ENCODE measurements at places on chromosomes 3 and 15.
A peak's percentile ranks its signal among the peaks of the same experiment; 100 is the strongest.

DNA sequence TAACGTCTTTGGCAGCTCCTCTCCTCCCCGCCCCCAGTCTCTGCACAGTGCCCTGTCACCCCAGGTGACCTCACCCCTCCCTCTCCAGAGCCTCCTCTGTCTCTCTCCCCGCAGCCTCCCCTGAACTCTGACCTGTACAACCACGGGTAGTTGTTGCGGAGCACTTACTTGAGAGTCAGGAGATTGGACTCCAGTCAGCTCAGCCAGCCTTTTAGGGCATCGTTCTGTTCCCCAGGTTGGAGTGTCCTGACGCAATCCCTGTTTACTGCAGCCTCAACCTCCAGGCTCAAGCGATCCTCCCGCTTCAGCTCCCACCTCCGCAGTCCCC lies 177.7 kb downstream of the UACA start:
- no peak for DNase-seq

- no peak for DNase-seq
Observed at GRCh38 chr3:143226678-143227291, 107.2 kb downstream of the CHST2 start.

DNA sequence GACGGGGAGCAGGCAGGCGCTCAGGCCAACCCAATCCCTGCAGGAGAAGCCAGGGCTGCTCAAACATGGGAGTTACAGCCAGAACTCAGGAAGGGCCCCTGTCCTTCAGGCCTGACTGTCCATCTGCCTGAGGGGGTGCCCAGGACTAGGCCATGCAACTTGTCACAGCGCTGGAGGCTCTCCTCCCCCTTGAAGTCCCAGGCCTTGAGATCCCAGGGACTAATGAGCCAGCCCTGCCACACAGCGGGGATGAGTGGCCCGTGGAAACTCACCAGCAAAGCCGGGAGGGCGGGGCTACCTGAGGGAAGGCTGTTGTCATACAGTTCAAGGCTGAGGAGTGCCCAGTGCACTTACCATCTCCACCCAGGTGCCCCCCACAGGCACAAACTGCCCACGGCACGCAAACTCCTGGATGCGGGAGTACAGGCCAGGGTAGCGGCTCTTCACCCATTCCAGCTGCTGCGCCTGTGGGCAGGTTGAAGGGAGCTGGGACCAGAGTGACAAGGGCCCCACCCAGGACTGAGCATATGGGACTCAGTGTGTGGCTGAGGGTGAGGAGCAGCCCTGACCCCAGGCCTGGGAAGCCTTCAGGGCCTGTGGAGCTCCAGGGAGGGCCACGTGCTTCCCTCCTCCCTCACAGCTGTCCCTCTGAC lies 6.3 kb downstream of the MAN2C1 start:
- DNase-seq = no peak

DNA sequence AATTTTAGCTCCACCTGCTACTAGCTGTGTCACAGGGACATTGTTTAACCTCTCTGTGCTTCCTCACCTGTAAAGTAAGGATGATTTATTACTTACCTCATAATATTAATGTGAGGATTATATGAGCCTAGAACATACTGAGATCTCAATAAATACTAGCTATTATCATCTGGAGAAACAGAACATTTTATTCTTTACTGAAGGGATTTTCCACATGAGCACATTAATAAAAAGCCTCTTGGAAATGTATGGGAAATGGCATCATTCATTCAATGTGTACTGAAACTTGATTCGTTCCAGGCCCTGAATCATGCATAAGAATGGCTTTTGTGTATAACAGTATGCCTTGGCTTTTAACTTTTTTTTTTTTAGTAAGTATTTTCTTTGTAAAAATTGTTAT lies 11.0 kb upstream of the CEMIP start:
- no peak for DNase-seq

- DNase-seq = no peak
Observed at GRCh38 chr15:49279521-49280456, 109.7 kb downstream of the GALK2 start.

- no peak for DNase-seq
Observed at GRCh38 chr3:52218937-52219650, 6.4 kb downstream of the TLR9 start.

- DNase-seq = no peak
Observed at GRCh38 chr15:26631894-26632293, 141.0 kb downstream of the GABRB3 start.

DNA sequence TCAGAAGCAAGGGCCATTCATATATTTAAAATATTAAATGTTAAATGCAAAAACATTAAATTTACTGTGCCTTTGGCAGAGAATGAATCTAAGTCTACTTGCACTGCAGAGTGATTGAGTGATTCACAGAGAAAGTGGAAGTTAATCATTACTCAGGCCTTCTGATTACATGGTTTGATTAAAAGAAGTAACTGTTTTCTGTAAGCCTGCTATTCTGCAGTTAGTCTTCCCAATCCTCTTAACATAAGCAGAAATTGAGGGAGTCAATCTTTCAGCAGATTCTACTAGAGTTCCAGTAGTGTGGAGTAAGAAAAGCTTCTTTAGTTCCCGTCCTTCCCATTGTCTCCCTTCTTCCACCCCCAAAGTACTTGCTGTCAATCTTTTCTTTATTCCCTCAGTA lies 1.5 kb downstream of the NLGN1 start:
- DNase-seq = no peak

DNA sequence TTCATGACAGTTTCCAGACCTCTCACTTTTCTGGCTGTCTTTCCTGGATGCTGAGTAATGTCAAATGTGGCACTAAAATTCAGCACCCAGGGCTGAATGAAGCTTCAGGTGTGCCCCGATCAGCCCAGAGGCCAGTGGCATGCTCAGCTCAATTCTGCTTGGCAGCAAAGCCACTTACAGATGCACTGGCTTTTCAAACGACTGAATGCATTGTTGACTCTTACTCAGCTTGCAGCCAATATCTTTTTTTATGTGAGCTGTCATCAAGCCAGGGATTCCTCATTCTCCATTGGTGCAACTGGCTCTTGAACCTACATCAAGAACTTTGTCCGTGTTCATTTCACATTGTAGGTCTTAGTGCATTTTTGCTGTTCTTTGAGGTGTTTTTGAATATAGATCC lies 60.7 kb downstream of the ZDHHC19 start:
- no peak for DNase-seq

- DNase-seq = no peak
Observed at GRCh38 chr15:68551296-68551635, 27.5 kb upstream of the CORO2B start.

GRCh38 chr3:11096266-11097139 lies 57.8 kb upstream of the HRH1 start:
- no peak for DNase-seq

GRCh38 chr15:83984601-83985000 lies 251.0 kb upstream of the GOLGA6L4 start:
- DNase-seq = no peak

DNA sequence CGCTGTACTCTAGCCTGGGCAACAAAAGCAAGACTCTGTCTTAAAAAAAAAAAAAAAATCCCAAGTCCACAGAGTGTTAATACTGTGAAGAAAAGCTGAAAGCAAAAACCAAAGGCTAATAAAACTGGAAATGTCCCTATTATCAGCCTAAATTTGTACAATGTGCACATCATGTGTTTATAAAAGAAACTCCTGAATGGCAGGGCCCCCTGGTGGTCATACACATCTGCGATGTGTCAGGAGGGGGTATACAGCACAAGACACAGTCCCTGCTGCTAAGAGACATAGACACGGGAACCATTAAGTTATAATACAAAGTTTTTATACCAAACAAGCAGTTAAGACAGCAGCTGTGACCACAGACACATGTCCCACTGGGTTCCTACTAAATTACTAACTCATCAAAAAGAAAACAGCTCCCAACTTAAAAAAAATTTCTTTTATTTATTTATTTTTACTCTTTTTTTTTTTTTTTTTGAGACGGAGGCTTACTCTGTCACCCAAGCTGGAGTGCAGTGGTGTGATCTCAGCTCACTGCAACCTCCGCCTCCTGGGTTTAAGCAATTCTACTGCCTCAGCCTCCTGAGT lies 31.0 kb downstream of the IDH2 start:
- DNase-seq = peak; percentile 37

- DNase-seq = no peak
Observed at GRCh38 chr3:169891886-169892285, 19.5 kb upstream of the SAMD7 start.

GRCh38 chr3:184156522-184156955 lies 1.4 kb downstream of the DVL3 start:
- DNase-seq = no peak

- no peak for DNase-seq
Observed at GRCh38 chr3:65402597-65402996, 636.1 kb downstream of the MAGI1 start.

- DNase-seq = no peak
Observed at GRCh38 chr3:38551026-38551832, 55.1 kb downstream of the EXOG start.

DNA sequence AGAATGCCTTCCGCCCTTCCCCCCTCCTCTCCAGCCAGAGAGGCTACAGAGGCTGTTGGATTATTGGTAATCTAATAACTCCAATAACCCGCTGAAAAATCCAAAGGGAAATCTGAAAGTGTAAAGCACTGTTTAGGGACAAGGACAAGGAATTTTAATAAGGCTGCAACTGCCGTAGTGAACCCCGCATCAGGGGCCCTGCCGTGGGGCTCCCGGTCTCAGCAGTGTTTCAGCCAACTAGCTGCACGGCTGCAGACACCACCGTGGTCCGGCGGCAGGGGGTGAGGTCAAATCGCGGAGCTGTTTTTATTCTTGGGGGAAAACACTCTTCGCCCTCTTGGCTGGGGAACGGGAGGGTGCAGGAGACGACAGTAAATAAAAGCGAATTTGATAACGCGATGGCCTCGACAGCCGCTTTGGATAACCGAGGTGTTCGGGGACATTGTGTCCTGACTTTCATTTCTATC lies 6.1 kb downstream of the BCL6 start:
- no peak for DNase-seq

GRCh38 chr15:80804970-80805495 lies 25.9 kb downstream of the CEMIP start:
- peak; percentile 34 for DNase-seq

DNA sequence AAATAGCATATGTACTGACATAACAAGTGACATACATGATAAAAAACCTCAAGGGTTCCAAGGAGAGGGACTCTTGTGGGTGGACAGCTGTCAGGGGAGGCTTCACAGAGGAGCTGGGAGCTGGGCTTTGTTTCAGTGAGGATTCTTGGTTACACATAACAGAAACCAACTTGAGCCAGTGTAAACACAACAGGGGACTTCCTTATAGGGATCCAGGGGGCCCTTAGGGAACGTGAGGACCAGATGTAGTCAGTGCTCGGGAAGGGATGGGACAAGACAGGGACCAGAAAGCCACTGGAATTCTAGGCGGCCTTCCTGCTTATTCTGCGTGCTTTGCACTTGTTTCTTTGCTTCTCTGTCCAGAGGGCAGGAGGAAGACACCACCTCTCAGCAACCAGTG lies 34.9 kb downstream of the SNAPC5 start:
- no peak for DNase-seq

DNA sequence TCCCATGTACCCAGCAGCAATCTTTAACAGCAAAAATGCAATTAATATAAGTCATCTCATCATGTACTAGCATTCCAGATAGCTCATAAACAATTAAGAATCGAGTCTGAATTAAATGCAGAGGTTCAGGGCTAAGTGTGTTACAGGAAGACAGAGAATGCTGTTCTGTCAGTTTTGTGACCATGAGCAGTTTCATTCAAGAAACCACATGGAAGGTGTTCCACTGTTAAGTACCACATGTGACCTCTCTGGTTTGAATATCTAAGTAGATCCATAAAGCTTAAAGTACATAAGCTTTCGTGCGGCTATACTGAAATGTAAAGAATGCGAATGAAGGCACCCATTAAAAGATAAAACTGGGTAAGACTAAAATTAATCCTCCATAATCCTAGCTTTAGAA lies 272.3 kb downstream of the IL5RA start:
- no peak for DNase-seq

- peak; percentile 28 for DNase-seq
Observed at GRCh38 chr15:85330901-85331588, 49.4 kb upstream of the AKAP13 start.

- DNase-seq = no peak
Observed at GRCh38 chr3:22734756-22735155, 468.4 kb upstream of the UBE2E2 start.

DNA sequence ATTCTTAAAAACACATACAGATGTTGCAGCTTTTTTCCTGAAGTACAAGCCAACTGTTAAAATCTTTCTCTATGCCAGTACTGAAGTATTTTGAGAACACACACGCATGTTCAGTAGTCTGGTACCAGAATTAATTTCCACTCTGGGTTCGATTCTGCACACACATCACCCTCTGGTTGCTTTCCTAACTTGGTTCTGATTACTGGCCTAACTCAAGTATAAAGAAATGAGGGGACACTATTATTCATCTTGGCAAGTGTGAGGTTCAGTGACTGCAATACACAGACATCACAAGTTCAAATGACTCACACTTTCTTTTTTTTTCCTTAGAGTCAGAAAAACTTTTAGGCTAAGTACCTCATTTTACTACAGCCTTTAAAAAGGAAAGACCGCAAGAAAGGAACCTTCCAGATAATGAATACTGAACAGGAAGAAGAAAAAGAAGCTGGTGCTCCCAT lies 37.4 kb upstream of the LDHAL6B start:
- DNase-seq = no peak

- DNase-seq = no peak
Observed at GRCh38 chr15:65396283-65396964, 18.6 kb upstream of the IGDCC3 start.

GRCh38 chr3:15651396-15651795 lies 49.9 kb downstream of the BTD start:
- no peak for DNase-seq

DNA sequence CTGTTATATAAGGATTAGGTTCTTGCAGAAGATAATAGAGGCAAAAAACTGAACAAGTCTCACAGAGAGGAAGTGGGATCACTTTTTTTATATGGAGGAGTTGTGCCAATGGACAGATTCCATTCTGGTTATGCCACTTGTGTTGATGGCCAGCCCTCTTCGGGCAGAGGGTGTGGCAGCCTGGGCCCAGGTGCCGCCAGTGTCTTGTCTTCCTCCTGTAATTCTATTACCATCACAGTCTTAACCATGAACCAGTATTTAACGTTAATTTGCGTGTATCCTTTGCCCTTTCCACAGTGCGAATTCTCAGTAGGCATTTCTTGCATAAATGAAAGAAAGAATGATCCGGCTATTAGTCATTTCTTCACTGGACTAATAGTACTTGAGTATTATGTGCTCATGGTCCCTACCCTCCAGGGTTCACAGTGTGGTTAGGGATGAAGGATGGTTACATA lies 7.0 kb upstream of the USP4 start:
- no peak for DNase-seq
